ENCODE measurements at places on chromosomes 2 and 18. TPM values are rescaled to one million over a fixed set of nuclear protein-coding genes. Genes with fewer than 3 reads are reported as not detected.
A peak's percentile ranks its signal among the peaks of the same experiment; 100 is the strongest.

Gene CD28
- 0.55 TPM for total RNA-seq

Gene CYBRD1
- total RNA-seq: 238 TPM

Gene TPO
- total RNA-seq: 2.7 TPM

Gene NBAS
- total RNA-seq: 31.1 TPM

Gene ZSWIM2
- total RNA-seq: not detected

- H3K27ac ChIP-seq: no peak overlapping the region
- no peaks in the 10 kb centered on the region for H3K27me3 ChIP-seq
- no peak for DNase-seq
- H3K36me3 ChIP-seq: no peaks in the 10 kb centered on the region
These were observed 2.2 kb downstream of the ACSL3 start for GRCh38 chr2:222862909-222863544.

DNA sequence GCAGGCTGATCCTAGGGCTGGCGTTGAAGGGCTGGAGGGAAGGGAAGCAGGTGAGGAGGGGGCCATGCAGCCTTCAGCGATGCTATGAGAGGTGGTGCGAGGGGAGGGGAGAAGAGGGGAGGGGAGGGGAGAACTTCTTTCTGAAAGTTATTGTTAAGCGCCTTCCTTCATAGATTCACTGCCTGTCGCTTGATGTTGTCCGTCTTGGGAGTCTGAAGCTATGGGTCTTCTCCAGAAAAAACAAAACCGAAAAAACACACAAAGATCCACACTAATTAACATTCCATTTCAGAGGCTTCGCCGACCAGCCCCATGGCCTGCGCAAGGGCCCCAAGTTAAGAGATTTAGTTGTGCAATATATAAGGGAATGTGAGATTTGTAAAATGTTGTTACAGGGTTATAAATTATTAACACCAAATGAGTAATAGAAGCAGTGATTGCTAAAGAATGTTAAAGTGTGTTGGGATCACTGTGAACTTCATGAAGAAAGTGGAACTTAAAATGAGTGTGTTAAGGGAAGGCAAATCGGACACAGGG, 758 bp downstream of the CFAP221 start:
- no peak for DNase-seq
- peaks cover 11% of the 10 kb centered on the region for H3K4me1 ChIP-seq
- H3K27me3 ChIP-seq: no peaks in the 10 kb centered on the region
- H3K4me3 ChIP-seq: peak overlapping the region; percentile 64
- H3K36me3 ChIP-seq: no peaks in the 10 kb centered on the region

DNA sequence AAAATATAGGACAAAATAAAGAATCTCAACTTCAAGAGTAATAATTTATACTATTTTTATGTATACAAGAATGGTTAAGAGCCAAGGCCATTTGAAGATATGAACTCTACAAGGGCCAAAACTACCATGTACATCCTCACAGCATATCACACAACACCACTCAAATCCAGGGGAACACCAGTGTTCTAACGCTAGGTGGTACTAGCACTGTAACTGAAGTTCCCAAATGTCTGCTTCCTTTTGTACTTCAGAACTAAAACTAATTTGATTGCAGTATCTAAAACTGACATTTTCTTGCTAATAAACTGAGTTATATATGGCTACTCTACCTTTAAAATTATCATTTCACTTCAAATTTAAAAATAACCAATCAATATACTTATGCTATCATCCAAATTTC, 47.0 kb downstream of the REV1 start:
- no peak overlapping the region for H3K27ac ChIP-seq
- H3K27me3 ChIP-seq: no peaks in the 10 kb centered on the region
- no peak overlapping the region for H3K4me3 ChIP-seq

DNA sequence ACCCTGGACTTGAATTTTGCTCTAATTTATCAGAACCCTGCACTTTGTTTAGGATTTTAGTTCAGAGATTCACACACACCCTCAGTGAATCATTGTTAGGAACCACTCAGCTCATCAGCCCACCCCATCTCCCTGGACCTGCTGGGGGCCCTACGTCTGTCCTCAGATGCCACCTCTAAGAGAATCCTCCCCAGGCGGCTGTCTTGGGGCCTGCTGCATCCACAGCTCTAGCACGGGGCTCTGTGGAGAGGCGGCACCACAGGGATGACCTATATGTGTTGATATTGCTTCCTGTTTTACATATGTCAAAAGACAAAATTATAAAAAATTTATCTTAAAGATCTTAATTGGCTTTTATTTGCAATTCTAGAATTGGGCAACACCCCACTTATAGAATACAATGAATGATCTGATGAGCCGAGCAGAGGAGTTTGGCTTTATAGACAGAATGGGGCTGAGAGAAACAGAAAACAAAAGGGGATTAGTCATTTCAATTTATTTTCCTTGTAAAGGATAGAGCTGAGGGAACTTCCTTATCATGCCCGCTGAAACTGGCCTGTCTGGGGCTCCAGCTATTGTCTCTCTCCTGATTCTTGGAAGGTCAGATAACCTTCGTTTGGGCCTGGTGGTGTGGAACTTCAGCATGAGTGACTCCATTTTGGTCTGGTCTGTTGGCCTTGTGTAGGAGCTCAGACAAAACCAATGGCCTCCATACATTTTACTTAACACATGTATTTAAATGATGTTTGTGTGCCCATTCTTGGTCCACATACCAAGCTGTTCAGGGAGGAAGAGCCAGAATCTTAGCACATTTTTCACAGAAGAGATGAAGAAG, 1.4 kb downstream of the MYO7B start:
- no peaks in the 10 kb centered on the region for H3K4me1 ChIP-seq
- H3K27me3 ChIP-seq: no peaks in the 10 kb centered on the region
- H3K36me3 ChIP-seq: no peaks in the 10 kb centered on the region
- no peak for DNase-seq
- no peak overlapping the region for H3K4me3 ChIP-seq
- no peak overlapping the region for H3K27ac ChIP-seq

DNA sequence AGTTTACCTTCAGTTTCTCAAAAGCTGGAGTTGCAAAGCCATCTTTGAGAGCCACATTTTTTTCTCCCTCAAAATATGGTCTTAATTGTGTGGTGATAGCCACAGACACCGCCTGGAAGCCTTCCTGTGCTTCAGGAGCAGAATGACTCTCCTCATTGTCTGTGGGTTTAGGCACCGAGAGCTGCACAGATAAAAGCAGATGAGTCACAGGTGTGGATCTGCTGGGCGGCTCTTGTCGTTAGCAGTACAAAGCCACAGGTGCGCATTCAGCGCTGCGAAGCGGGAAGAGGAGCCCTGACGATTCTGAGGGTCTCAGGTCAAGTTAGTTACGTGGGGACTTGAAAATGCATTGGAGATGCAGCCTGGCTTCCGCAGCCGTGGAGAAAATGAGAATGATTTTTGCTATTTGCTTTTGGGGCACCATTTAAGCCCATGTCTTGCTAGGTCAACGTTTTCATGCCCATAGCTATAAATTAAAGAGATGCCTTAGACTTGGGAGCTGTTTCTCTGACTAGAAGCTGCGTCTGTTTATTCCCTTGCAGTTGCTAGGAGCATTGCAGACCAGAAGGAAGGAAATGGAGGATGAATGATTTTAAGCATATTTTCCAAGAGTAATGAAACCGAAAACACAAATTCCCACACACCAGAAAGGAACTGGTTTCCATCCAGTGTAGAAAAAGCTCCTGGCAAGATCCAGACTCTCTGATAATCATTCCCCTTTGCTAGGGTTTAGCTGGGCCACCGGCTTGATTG, 51.5 kb downstream of the KLHL29 start:
- no peak overlapping the region for H3K4me3 ChIP-seq
- no peaks in the 10 kb centered on the region for H3K4me1 ChIP-seq
- no peak overlapping the region for H3K27ac ChIP-seq
- no peaks in the 10 kb centered on the region for H3K36me3 ChIP-seq
- H3K27me3 ChIP-seq: no peaks in the 10 kb centered on the region
- DNase-seq: no peak

GRCh38 chr2:16832910-16833309, 167.3 kb upstream of the CYRIA start:
- no peaks in the 10 kb centered on the region for H3K4me1 ChIP-seq
- H3K27ac ChIP-seq: no peak overlapping the region
- no peak for DNase-seq

DNA sequence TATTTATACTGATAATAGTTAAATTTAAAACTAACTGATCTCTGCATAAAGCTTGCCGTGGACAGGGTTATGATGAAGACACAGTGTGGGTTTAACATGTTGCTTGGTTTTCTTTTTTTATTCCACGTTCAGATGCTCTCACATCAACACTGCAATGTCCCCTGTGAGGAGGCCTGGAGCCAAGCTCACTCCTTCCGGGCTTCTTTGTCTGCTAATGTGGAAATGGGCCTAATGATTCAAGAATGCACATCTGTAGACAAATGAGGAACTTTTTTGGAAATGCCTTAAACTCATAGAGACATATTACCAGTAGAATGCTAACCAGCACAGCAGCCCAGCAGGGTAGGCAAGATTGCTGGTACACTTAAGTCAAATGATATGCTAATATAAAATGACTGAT, 208.0 kb downstream of the GALR1 start:
- H3K27ac ChIP-seq: no peak overlapping the region
- DNase-seq: no peak
- no peaks in the 10 kb centered on the region for H3K36me3 ChIP-seq
- no peak overlapping the region for H3K4me3 ChIP-seq
- no peaks in the 10 kb centered on the region for H3K4me1 ChIP-seq
- no peaks in the 10 kb centered on the region for H3K27me3 ChIP-seq

DNA sequence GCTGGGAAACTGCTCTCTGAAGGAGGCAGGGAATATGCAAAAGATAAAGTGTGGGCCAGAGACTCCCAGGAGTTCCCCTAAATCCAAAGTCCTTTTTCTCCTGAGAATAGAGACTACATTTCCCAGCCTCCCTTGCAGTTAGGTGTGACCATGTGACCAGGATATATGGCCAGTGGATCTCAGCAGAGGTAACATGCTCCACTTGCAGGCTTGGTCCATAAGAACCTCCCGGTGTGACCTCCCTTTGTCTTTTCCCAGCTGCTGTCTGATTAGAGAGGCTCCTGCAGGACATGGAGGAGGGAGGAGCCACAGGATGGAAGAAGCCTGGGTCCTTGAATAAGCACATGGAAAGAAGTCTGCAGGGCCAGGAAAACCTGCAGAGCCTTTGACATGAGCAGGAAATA, 76.2 kb downstream of the TGFA start:
- no peak overlapping the region for H3K27ac ChIP-seq
- no peak for DNase-seq
- H3K4me3 ChIP-seq: no peak overlapping the region
- H3K36me3 ChIP-seq: no peaks in the 10 kb centered on the region
- H3K27me3 ChIP-seq: no peaks in the 10 kb centered on the region

DNA sequence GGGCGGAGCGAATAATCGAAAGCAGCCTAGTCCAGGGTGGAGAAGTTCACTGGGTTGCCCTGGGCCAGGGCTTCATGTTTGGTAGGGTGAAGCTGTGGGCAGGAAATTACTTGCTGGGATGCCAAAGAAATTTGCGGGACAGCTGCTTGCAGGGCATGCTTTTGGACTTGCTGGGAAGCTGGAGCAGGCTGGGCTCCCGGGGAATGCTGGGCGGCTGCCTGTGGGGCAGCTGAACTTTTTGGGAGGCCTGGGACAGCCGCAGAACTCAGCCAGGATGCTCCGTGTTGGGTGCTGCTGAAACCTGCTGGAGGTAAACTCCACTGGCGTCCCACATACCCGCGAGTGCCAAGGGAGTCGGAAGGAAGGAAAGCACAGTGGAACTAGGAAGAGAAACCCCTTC, 31.9 kb downstream of the ASB1 start:
- H3K4me3 ChIP-seq: no peak overlapping the region
- H3K4me1 ChIP-seq: no peaks in the 10 kb centered on the region
- H3K27me3 ChIP-seq: no peaks in the 10 kb centered on the region
- DNase-seq: no peak

DNA sequence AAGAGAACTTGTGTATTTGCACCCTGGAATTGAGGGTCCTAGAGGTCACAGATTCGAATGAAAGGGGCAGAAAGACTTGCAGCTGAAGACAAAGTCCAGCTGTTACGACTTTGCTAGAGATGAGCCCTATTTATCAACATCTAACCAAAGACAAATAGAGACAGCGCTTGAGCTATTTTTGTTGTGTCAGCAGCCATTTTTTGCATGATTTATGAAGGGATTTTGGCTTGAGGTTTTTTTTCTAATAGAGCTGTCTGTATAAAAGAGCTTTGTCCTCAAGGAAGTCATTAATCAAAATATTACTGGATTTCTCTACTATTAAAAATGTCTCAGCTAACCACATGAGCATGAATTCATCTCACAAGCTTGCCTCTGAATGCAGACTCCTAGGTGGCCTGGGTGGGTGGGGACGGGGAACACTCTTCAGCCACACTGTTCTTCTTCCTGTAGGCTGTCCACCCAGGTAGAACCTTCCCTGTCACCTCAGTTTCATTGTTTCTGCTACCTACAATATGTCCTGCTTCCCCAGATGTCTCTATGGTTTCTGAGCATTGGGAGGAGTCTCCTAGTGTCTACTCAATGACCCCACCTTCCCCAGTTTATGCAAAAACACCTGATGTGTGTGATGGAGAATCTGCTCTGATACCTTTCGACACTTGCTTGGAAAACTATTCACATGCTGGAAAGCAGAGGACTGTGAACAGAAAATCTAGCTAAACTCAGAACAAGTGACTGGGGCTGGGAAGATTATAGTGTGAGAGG, 7.2 kb upstream of the CD226 start:
- H3K4me3 ChIP-seq: no peak overlapping the region
- DNase-seq: no peak
- no peaks in the 10 kb centered on the region for H3K4me1 ChIP-seq
- no peaks in the 10 kb centered on the region for H3K27me3 ChIP-seq

DNA sequence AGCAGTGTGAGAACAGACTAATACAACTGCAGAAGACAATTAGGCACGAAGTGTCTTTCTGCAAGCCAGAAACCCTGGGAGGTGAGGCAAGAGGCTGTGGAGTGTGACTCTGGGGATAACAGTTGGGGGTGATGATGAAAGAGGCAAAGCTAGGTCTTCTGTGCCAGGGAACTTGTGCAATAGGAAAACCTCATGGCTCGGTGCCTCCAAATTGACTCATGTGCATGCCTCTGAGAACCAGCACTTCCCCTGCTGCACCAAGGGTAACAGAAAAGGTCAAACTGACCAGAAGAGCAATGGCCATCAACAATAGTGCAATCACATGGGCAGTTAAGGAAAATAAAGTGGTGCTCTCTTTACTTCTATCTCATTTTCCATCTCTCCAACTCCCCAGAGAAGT, 136.4 kb downstream of the SCG2 start:
- H3K4me3 ChIP-seq: no peak overlapping the region
- no peaks in the 10 kb centered on the region for H3K27me3 ChIP-seq
- H3K27ac ChIP-seq: peak overlapping the region; percentile 2
- no peaks in the 10 kb centered on the region for H3K36me3 ChIP-seq
- no peaks in the 10 kb centered on the region for H3K4me1 ChIP-seq
- DNase-seq: peak; percentile 96

GRCh38 chr2:96082211-96083063, 33.9 kb downstream of the ADRA2B start:
- H3K4me3 ChIP-seq: no peak overlapping the region
- H3K4me1 ChIP-seq: peaks cover 26% of the 10 kb centered on the region
- H3K36me3 ChIP-seq: no peaks in the 10 kb centered on the region
- DNase-seq: peak; percentile 55

GRCh38 chr18:11955239-11956029, 25.9 kb upstream of the IMPA2 start:
- H3K27ac ChIP-seq: no peak overlapping the region
- no peaks in the 10 kb centered on the region for H3K36me3 ChIP-seq
- no peak for DNase-seq
- H3K4me1 ChIP-seq: no peaks in the 10 kb centered on the region
- no peaks in the 10 kb centered on the region for H3K27me3 ChIP-seq

GRCh38 chr2:161173541-161174194, 13.4 kb downstream of the TANK start:
- H3K4me1 ChIP-seq: no peaks in the 10 kb centered on the region
- no peak overlapping the region for H3K27ac ChIP-seq
